ENCODE measurements at places on chromosomes 5 and 9. TPM values are rescaled to one million over a fixed set of nuclear protein-coding genes. Genes with fewer than 3 reads are reported as not detected.

GFI1B gene
- total RNA-seq = not detected

RECK gene
- 12.2 TPM for total RNA-seq

SEMA4D gene
- 24.9 TPM for total RNA-seq

TNIP1 gene
- 49.7 TPM for total RNA-seq

PPWD1 gene
- 89.9 TPM for total RNA-seq

GKAP1 gene
- 33.4 TPM for total RNA-seq

PCDHA1 gene
- 0.19 TPM for total RNA-seq

SAPCD2 gene
- 5.7 TPM for total RNA-seq

RANBP17 gene
- 38.7 TPM for total RNA-seq

AFAP1L1 gene
- 0.36 TPM for total RNA-seq

PCDHGA7 gene
- total RNA-seq = 1.1 TPM

PCDHB3 gene
- total RNA-seq = 6.7 TPM

SHC3 gene
- 0.64 TPM for total RNA-seq

ACTBL2 gene
- not detected for total RNA-seq

CFAP77 gene
- total RNA-seq = 1.8 TPM

BTNL8 gene
- total RNA-seq = 0.22 TPM

BTNL3 gene
- total RNA-seq = 0.34 TPM

PBX3 gene
- 99.5 TPM for total RNA-seq

OR4F3 gene
- not detected for total RNA-seq

ARL14EPL gene
- not detected for total RNA-seq

CLTA gene
- 203 TPM for total RNA-seq

SLC22A4 gene
- 0.09 TPM for total RNA-seq

ENHO gene
- total RNA-seq = 21.3 TPM
